CD4-positive, alpha-beta T cell treated with Interleukin-15 for 1 hour (primary cell): ENCODE measurements at places on chromosomes 13 and 19.

DNA sequence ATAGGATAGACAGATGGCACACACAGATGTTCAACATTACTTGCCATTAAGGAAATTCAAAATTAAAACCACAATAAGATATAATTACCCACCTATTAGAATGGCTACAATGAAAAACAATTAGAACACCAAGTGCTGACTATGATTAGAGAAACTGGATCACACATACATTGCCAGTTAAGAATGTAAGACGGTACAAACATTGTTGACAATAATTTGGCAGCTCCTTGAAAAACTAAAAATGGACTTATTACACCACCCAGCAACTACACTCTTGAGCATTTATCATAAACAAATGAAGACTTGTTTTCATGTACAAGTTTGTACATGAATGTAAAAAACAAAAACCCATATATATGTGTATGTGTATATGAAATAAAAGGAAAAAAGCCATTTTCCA, 13.7 kb downstream of the ZNF461 start:
- no peak for DNase-seq

- no peak for DNase-seq
Observed at GRCh38 chr19:52140032-52140710, 433 bp upstream of the ZNF616 start.

- no peak for DNase-seq
Observed at GRCh38 chr19:33670398-33670797, 48.6 kb downstream of the CHST8 start.

- no peak for DNase-seq
Observed at GRCh38 chr19:14544047-14544446, 14.7 kb downstream of the TECR start.

DNA sequence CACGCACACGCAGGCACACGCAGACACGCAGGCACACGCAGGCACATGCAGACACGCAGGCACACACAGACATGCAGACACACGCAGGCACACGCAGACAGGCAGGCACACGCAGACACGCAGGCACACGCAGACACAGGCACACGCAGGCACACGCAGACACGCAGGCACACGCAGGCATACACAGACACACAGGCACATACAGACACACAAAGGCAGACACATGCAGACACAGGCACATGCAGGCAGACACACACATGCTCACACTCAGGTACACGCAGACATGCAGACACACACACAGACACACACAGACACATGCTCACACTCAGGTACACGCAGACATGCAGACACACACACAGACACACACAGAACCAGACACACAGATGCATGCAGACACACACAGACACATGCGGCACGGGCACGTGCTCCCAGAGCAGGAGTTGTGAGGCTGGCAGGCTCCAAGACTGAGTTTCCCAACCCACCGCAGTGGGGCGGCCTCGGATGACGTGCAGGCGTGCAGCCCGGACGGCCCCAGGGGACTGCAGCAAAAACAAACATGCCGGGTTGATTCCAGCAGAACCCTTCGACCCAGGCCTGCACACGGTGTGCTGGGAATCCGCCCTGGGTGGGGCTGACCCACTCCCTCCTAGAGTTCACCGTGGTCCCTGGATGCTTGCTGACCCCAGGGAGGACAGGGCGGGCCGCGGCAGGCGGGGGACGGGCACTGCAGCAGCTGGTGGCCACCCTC, 100.0 kb downstream of the GADD45B start:
- DNase-seq, result no peak

DNA sequence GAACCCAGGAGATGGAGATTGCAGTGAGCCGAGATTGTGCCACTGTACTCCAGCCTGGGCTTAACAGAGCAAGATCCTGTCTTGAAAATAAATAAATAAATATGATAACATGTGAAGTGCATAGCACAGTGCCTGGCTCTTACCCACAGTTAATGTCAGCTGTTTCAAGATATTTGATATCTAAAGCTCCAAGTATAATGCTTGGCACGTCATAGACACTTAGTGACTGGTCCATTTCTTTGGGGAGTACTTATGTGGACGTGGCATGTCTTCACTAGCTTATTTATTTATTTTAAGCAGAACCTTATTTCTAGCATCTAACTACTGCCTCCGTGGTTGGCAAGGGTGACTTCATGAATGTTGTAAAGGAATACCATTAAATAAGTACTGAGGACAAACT, 18.8 kb downstream of the GARRE1 start:
- no peak for DNase-seq
